ENCODE measurements at places on chromosomes 4 and X.

DNA sequence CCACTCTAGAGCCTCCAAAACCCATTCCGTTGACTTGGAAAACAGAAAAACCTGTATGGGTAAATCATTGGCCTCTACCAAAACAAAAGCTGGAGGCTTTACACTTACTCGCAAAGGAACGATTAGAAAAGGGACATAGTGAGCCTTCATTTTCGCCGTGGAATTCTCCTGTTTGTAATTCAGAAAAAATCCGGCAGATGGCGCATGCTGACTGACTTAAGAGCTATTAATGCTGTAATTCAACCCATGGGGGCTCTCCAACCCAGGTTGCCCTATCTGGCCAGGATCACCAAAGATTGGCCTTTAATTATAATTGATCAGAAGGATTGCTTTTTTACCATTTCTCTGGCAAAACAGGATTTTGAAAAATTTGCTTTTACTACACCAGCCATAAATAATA is 60.8 kb downstream of the ZNF732 start:
- DNase-seq, result peak; percentile 20

GRCh38 chrX:24153796-24154189 is 4.3 kb downstream of the ZFX start:
- no peak for DNase-seq

GRCh38 chrX:129636175-129636681 is 18.5 kb downstream of the APLN start:
- DNase-seq, result no peak

DNA sequence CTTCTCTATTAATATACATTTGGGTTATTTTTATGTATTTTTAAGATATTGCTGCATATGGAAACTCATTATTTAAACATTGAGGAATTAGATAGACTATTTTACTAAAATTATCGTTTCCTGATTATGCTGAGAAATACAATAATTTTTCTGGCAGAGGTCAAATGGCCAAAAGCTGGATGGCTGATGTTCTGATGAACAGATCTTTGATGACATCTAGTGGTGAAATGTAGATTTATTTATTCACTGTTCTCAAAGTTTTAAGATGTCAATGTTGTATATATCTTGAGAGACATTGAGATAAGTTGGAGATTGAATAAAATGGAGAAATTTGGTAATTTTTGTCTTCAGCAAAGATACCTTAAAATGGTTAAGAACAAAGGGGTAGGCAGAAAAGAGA is 96.2 kb downstream of the UGT8 start:
- DNase-seq, result no peak

GRCh38 chr4:10030972-10031667 is 9.8 kb upstream of the SLC2A9 start:
- DNase-seq, result no peak

Measured in activated naive CD8-positive, alpha-beta T cell treated with anti-CD3 and anti-CD28 coated beads, Interleukin-2, amount 50 U/mL, for 16 hours (primary cell).